Stimulated activated CD4-positive, alpha-beta T cell treated with anti-CD3 and anti-CD28 coated beads, Interleukin-1b, Interleukin-23, amount 100 ng/mL, for 24 hours (primary cell): ENCODE measurements at places on chromosomes 7 and 10.

- DNase-seq = no peak
Measured at GRCh38 chr10:13110908-13111307, 10.9 kb downstream of the OPTN start.

GRCh38 chr10:31926765-31927564, 1.7 kb downstream of the ARHGAP12 start:
- no peak for DNase-seq

- DNase-seq = no peak
Measured at GRCh38 chr10:92965314-92965713, 95.3 kb upstream of the CYP26C1 start.

- DNase-seq = no peak
Measured at GRCh38 chr10:44589944-44590449, 205.1 kb upstream of the CXCL12 start.

GRCh38 chr7:132434041-132434440, 142.2 kb downstream of the PLXNA4 start:
- DNase-seq = no peak

DNA sequence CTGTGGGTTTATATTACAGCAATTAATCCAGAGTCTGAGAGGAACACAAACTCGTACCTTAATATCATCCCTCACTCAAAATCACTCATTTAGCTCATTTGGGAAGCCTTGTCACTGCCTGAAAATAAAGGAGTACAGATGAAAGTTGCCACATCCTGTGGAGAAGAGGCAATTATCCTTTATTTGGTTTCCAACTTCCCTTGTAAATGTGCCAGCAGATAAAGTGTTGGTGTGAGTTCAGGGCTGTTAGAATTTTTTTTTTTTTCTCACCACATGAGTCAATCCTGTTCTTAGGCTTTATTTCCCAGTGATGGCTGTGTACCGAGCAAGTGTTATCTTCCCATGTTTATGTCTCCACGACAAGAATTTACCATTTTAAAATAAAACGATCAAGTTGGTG, 99.0 kb upstream of the SMIM30 start:
- DNase-seq = no peak

GRCh38 chr7:108603656-108604306, 34.1 kb downstream of the DNAJB9 start:
- DNase-seq = no peak

DNA sequence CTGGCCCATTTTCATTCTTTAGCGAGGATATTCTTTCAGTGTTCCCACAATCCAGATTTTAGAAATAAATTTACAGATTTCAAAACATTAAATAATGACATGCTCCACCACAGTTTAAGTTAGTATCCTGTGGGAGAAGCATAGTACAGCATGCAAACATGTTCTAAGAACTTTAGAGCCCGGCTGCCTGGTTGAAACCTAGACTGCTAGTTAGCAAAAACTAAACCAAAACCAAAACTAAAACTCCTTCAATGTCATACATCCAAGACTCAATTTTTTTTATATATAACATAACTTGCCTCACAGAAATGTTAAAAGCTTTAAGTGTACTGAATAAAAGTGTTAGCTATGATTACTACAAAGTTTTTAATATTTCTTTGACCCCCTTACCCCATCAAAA, 17.0 kb downstream of the TRA2A start:
- DNase-seq = no peak

DNA sequence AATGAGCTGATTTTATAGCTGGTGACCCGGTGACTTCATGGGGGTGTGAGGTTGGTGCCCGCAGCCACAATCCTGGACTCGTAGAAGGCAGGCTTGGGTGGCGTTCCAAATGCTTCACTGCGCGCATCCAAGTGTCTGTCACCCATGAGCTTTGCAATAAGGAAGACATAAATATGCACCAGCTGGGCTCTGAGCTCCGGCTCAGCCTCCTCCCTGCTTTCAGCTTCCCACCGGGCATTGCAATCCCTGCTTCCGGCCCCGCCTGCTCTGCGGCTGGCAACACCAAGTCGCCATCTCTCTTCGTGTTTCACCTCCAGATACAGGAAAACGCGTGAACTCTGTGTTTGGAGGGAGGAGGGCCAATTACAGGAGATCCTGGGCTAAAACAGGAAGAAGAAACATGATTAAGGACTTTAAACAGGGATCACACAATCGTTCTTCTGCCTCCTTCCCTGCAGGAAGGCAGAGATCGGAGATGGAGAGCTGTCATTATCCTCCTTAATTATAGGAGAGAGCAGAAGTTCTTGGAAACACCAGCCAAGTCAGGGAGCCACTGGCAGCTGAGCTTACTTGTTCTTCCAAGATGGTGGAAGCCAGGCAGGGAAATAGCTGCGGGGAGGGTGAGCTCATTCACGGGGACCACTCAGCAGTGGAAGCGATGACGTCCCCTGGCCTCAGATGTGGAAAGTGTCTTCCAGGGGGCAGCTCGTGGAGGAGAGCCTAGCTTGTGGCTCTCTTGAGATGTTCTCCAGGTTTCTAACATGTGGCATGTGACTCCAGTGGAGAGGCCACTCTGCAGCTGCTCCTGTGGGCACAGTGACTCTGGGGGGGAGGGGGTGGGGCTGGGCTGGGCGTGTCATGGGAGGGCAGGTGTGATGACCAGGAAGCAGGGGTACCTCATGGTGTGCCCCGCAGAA, 134.9 kb downstream of the CAMK1D start:
- DNase-seq = no peak
